ENCODE measurements at places on chromosomes 5 and 9.

DNA sequence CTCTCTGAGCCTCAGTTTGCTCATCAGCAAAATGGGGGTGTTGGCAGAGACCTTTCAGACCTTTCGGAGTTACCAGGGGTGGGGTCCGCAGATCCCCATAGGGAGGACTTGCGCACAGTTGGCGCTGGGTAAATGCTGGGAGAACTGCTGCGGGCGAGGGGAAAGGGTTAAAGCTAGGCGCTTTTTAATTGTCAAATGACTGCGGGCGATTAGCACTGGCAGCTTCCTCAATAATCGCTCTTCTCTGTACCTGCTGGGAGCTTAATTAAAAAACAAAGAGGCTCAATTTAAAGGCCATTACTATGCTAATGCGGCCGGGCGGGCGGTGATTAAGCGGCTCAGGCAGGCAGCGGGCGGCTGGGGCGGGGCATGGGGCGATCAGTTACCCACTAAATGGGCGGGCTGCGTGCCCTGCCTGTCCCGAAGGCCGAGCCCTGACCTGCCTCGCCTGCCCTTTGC is 63.0 kb downstream of the LMX1B start:
- DNase-seq: no peak

GRCh38 chr5:107673039-107673367 is 2.3 kb upstream of the EFNA5 start:
- no peak for DNase-seq

- no peak for DNase-seq
These were observed 747 bp downstream of the ITGA1 start for GRCh38 chr5:52788505-52788821.

GRCh38 chr5:77900691-77901090 is 124.6 kb upstream of the TBCA start:
- no peak for DNase-seq

DNA sequence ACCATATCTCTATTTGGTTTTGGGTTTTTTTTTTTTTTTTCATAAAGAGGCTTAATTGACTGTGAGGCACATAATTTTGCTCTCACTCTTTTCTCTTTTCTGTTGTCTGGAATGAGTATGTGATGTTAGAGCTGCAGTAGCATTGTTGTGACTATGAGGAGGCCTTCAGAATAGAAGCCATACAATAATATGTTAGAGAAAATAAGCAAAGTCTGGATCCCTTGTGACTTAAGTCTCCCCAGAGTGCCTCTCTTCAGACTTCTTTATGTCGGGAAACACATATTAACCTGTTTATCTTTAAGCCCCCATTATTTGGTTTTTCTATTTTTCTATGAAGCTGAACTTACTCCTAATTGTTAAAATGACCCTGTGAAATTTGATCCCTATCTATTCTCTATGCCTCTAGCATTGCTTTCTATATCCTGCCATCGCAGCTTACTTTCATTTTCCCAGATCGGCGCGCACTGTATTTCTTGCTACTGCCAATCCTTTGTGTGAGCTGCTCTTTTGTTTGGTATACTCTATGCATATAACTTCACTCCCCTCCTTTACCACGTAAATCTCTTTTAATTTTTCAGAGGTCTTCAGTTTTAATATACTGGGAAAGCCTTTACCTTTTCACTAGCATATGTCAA is 372.5 kb upstream of the KCNN2 start:
- DNase-seq: no peak

DNA sequence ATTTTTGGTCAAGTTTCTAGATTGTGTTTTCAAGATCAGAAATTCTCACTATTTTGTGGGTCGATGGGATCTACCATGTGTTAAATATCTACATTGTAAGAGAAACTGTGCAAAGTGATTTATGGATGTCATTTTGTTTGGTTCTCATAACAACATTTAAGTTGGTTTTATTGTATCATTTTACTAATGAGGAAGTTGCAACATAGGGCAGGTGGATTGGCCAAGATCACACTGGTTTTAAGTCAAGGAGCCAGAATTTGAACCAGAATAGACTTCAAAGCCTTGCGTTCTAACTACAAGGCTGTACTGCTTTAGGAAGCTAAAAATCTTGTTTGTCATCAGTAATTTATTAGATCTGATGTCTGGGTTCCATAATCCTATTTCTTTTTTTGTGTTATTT is 23.4 kb downstream of the SH3TC2 start:
- no peak for DNase-seq

- DNase-seq: no peak
These were observed 3.9 kb upstream of the FBXO4 start for GRCh38 chr5:41921166-41921565.

- DNase-seq: no peak
These were observed 24.2 kb upstream of the NREP start for GRCh38 chr5:111781200-111781599.

DNA sequence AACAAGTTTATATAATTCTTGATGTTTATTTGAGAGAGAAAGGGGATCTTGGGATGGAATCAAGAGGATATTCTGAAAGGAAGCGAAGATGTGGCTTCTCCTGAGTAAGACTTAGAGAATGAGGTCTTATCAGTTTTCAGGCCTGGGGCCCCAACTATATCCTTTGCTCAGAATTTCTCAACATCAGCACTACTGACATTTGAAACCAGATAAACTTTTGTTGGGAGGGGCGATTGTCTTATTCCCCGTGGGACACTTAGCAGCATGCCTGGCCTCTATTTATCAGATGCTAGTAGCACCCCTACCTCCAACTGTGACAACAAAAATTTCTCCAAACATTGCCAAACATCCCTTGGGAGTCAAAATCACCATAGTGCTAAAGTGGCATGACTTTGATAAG is 567.7 kb downstream of the MAT2B start:
- DNase-seq: no peak

DNA sequence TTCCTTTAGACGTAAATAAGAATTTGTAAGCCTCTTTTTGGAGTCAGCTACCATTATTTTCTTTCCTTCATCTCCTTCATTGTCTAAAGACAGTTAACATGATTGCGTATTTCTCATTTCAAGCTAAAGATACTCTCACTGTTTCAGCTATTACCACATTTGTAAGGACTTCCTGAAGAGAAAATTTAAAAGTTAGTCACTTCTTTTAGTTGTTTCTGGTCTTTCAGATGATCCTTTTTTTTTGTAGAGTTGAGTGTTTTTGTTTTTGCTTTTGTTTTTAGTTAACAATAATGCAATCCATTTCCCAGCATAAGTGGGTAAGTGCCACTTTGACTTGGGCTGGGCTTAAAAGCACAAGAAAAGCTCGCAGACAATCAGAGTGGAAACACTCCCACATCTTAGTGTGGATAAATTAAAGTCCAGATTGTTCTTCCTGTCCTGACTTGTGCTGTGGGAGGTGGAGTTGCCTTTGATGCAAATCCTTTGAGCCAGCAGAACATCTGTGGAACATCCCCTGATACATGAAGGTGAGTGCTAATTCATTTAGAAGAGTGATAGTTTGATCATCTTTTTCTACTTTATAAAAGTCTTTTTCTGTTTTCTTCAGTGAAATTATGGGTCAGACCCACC is 2.0 kb downstream of the IL31RA start:
- DNase-seq: no peak

GRCh38 chr5:169071-169727 is 22.1 kb upstream of the LRRC14B start:
- no peak for DNase-seq

DNA sequence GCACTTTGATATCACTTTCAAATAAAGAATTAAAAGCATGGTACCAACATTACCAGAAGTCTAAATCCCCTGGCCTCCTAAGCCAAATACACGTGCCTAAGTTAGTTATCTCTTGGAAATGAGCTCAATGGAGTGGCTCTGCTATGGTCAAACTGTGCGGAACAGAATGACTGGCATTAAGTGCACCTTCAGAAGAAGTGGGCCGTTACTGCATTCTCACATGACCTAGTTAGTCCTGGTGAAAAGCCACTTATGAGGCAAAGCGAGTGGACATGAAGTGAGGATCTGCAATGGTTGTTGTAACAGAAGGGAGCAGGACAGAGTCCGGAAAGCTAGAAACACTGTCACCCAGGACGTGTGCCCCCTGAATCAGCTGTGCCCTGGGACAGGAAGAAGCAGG is 633.1 kb downstream of the IRX1 start:
- no peak for DNase-seq

DNA sequence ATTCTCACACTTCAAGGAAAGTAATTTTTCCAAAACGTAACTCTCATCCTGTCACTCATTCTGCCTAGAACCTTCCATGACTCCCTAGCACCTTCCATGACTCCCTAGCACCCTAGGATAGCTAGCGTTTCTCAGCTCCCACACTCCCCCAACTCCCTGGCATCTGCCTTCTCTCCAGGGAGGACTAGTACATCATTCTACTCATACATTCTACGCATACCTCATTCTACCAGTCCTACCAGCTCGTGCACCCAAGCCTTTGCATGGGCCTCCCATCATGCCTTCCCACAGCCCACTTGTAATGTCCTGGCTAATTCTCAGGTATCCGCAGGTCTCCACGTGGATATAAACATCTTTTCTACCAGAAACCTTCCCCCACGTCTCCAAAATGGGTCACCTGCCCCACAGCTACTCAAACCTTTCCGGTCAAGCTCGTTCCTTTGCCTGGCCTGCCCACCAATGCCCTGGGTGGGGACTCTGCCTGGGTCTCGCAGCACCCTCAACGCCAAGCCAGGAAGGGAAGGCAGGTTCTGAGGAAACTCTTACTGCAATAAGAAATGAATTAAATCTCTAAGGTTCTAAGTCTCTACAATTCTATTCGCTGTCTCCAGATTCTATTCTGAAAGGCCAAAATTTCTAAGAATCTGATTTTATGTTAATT is 930 bp downstream of the ANKS6 start:
- no peak for DNase-seq

- no peak for DNase-seq
These were observed 195.3 kb upstream of the MVB12B start for GRCh38 chr9:126131066-126132010.

- no peak for DNase-seq
These were observed 251.3 kb downstream of the KDM4C start for GRCh38 chr9:7009065-7009464.

DNA sequence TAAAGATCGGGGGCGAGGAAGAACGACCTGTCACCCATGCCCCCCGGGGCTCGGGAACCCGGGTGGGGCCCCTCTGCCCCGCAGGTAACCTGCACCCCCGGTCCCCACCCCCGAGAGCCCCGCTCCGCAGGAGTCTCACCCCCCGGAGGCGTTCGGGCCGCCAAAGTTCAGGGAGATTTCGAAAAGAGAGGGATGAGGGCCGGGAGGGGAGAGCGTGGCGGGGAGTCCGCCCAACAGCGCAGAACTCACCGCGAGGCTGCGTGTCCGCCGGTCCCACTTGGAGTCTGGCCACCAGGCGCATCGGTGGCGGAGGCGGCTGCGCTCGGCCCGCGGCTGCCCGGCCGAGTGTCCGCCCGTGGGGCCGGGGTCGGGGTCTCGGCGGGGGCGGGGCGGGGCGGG is at the start of gene PHF19:
Gene PHF19 (minus strand): TSS at position 347 of the 399 bp plus-strand sequence. CDS start 2,447 bp downstream, outside the sequence.
- no peak for DNase-seq

DNA sequence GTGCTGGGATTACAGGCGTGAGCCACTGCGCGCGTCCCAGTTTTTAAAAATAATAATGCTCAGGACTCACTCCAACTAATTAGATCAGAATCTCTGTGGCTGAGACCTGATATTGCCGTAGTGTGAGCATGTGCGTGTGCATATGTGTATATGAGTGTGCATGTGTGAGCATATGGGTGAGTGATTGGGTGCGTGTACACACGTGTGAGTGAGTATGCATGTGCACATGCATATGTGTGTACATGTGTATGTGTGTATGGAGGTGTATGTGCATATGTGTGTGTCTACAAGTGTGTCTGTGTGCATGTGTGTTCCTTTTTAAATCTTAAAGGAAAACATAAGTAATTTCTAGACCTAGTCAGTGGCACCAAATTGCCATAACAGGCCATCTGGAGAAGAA is 54.8 kb upstream of the CKS2 start:
- DNase-seq: no peak

DNA sequence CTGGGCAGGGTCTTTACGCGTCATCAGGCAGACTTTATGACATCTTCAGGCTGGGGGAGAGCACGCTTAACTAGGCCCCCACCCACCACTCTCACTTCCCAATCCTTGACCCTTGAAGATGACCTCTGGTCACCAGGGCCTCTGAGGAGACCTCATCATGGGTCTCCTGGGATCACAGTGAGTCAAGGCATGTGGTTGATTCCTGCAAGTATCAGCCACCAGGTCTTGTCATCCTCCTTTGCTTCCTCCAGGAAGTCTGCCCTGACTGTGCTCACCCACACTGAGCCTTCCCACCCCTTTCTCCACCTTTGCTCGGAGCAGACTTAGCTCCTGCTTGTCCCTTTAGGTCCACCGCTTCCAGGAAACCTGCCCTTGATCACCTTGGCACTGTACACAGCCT is 17.3 kb downstream of the ODF2 start:
- no peak for DNase-seq

DNA sequence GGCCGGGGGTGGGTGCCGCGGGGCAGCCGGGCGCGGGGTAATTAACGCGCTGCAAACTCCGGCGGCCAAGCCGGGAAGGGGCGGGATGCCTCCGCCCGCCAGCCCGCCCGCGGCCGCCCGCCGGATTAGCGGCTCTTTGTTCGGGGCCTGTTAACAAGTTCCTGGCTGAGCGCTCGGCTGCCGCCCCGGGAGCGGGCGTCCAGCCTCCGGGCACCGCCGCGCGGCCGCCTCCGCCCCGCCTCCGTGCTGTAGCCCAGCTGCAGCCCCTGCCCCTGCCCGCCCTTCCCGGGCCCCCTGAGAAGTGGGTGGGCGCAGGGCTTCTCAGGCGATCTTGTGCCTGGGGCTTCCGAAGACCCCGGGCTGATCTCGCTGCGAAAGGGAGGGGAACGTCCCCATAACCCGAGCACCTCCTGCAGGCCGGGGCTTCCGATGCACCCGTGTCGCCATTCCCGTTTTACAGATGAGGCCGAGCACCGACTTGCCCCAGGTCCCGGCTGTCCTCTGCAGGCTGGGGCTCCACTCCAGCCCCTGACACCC is 7.5 kb downstream of the UNC5A start:
- no peak for DNase-seq

GRCh38 chr5:139391570-139392323 is 2.0 kb upstream of the MZB1 start:
- DNase-seq: no peak

- no peak for DNase-seq
These were observed 16.4 kb upstream of the ERGIC1 start for GRCh38 chr5:172817664-172818063.

Data from NCI-H1436 treated with DMSO at 0.1 percent for 48 hours (cell line).